ENCODE measurements at places on chromosomes 7 and 10.

- DNase-seq: no peak
These were observed 20.6 kb upstream of the CDCA7L start for GRCh38 chr7:21966271-21966670.

DNA sequence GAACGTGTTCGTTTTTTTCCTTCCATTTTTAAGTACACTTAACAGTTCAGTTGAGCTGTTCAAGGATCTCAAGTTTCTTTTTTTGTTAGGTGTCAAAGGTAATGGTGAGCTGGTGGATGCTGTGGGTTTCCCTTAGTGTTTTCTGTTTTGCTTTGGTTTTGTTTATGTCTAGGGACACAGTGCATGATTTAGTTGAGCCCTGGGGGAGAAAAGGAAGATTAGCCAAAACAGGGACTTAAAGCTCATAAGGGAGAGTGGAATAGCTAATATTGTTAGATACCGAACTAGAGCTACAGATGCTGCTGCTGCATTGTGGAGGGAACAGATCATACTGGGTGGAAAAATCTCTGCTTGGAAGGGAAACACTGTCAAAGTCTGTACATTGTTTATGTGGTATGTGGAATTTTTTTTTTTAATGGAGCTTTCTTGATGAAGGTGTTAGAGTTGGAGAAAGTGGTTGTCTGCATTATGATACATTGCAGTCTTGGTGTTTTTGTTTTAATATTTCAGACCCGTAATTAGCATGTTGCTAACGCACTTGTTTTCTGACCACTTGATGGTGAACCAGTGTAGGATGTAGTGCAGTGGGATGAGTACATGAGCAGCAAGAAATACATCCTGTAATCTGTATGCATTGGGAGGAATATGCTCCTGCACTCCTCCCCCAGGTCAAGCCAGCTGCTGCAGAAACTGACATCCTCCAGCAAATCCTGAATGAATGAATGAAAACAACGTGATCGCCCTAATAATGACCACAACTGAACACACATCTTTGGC lies 2.1 kb downstream of the GLCCI1 start:
- no peak for DNase-seq

DNA sequence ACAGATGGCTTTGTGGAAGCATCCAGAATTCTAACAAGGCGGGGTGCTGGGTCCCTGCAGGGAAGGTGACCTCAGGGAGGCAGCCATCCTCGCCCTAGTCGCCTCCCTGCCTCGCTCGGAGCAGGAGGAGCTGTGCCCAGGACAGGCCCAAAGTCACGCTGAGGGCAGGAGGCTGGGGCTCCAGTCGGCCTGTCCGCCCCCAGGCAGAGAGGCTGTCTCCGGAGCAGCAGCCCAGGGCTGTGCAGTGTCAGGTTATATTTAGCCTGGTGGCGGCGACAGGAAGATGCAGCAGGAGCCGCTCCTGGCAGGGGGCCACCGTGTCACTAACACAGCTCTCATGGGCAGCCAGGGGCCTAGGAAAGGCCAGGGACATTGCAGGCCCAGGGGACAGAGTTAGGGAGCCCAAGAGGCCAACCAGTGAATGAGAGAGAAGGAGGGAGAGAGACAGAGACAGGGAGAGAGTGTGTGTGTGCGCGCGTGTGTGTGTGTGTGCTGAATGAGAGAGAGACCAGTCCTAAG lies 13.5 kb downstream of the KCNH2 start:
- no peak for DNase-seq

GRCh38 chr10:119393421-119393820 lies 149.1 kb downstream of the RGS10 start:
- no peak for DNase-seq

GRCh38 chr7:18680576-18680975 lies 185.0 kb downstream of the HDAC9 start:
- DNase-seq: no peak

DNA sequence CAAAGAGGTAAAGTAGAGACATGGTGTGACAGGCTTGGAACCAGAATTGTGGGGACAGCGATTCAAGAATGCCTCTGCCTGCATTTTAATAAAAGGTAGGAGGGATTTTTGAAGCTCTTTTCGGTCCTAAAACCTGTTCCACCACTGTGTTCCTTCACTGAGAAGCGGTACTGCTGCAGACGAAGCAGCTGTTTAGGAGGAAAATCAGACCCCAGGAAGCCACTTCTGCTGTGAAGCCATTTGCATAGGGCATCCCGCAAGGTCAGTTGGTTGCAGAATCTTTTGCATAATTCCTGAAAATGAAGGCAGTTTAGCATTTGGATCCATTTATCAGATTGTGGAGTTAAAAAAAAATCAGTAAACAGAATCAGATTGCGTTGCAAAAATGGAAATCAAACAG lies 183.3 kb upstream of the PRKCQ start:
- no peak for DNase-seq

- no peak for DNase-seq
These were observed 146.4 kb downstream of the MGMT start for GRCh38 chr10:129613377-129613980.

All from T1000 (cell line).